ENCODE measurements at places on chromosomes 5 and 9. TPM values are rescaled to one million over a fixed set of nuclear protein-coding genes. Genes with fewer than 3 reads are reported as not detected.

Gene PCDHA4
- 15.0 TPM for total RNA-seq

Gene IFNA14
- total RNA-seq, result not detected

Gene ADRB2
- 2.1 TPM for total RNA-seq

Gene LAMC3
- total RNA-seq, result 3.7 TPM
